ENCODE measurements at places on chromosomes 3 and 15.

DNA sequence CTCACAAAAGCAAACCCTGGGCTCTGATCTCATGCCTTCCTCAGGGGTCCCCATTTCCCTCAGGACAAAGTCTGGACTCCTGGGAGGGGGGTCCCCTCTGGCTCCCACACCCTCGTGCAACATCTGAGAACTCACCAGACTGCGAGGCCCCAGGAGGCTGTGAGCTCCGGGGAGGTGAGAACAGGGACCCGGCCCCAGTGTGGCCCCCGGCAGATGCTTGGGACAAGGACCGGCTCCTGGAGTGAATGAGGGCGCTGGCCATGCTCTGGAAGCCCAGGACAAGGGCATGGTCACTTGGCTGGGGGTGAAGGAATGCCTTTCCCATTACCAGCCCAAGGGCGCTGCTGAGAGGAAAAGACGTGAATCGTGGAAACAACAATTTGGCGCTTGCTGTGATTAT, 48.0 kb downstream of the LINGO1 start:
- no peak for DNase-seq

DNA sequence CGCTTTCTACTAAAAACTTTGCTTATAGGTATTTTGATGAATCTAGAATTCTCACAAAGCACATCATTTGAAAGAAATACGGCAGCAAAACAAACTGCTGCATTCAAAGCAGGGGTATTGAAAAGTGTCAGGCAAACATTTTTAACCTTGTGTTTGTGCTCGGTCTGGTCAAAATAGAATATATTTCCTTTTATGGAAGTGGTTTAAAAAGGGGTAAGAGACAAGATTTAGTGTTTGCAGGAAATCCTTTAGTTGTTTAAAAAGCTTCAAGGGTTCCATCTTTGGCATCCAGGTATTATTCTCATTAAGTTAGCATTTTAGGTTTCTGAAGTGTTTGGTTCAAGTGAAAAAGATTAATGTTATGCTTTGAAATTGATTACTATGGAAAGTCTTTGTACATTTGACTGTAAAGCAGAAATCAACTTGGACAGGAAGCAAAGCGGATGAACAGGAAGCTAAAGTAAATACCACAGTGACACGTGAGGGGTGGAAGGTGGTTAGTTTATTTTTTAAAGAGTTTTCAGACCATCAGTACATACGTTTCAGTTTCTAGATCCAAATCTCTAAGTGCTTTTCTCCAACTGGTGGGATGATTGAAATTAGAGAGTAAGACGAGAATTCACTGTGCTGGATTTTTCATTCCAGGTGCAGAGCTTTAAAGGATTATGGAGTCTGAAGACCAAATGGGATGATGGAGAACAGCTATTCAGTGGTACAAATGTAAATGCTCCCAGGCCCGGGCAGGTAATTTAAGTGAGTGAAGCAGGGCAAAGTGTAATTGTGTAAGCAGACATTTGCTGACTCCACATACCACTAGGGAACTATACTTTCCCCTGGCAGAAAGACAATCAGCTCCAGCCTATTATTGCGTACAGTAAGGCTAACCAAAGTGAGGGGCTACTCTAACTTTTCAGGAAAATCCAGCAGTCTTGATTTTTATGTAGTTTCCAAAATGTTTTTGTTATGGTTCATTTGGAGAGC, 341.8 kb upstream of the TBL1XR1 start:
- DNase-seq = no peak

GRCh38 chr3:3627114-3627513, 172.1 kb upstream of the LRRN1 start:
- DNase-seq = no peak

DNA sequence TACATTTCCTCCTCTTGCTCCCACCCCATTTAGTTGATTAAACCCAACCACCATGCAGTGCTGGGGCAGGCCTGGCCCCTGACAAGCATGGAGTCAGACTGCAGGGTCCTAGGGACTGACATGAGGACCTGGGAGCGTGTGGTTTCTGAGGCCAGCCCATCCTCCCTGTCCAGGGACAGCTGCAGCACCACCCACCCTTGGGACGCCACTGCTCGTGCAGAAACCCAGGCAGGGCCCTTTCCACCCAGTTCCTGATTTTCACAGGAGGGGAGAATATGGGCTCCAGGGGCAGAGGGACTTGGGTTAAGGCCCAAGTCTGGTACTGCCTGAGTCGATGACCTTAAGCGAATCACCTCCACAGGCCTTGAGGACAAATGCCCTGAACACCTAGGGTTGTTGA, 23.7 kb downstream of the PLXND1 start:
- no peak for DNase-seq

- DNase-seq = no peak
Measured at GRCh38 chr3:146115619-146116018, 45.4 kb downstream of the PLOD2 start.

DNA sequence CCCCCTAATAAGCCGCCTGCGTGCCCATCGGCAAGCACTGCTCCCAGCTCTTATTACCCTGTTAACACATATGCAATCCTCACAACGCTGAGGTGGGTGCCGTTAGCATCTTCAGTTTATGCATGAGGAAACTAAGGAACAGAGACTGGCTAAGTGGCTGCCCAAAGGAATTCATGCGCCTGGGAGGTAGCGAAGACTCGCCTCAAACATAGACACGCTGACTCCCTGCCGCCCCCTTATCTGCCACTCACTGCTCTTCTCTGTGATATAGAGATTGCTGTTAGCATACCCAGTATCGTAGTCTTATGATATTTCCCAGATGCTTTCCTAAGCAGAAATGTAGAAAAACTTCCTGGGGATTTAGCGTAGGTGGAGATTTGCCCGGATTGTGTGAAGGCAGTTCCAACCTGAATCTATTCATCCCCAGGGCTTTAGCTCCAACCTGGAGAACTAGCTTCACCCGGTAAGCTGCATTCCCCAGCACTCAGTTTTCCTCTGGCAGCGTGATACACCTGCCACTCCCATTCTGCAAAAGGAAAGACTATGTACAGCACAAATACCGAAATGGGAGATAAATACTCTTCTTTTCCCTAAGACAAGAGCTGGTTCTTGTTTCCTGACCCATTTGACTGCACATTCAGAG, 23.7 kb upstream of the CD47 start:
- no peak for DNase-seq

GRCh38 chr15:66713843-66714508, 11.9 kb downstream of the SMAD6 start:
- DNase-seq = no peak

DNA sequence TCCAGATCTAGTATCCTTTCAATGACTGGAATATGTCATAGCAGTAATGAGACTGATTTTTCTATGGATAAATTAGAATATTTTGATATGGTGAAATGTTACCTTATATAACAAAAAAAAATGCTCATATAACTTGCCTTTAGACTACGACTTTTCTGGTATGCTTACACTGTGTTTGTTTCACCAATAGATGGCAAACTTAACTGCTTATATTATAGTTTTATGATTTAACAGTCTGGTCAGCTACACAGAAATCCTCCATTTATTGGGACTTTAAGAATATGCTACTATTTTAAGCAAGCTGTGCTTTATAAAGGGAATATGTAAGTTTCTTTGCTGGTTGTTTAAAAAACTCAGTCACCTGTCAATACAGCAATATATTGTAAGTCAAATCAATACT, 205.6 kb downstream of the VGLL3 start:
- no peak for DNase-seq

- no peak for DNase-seq
Measured at GRCh38 chr15:40032125-40032839, 6.7 kb downstream of the SRP14 start.

DNA sequence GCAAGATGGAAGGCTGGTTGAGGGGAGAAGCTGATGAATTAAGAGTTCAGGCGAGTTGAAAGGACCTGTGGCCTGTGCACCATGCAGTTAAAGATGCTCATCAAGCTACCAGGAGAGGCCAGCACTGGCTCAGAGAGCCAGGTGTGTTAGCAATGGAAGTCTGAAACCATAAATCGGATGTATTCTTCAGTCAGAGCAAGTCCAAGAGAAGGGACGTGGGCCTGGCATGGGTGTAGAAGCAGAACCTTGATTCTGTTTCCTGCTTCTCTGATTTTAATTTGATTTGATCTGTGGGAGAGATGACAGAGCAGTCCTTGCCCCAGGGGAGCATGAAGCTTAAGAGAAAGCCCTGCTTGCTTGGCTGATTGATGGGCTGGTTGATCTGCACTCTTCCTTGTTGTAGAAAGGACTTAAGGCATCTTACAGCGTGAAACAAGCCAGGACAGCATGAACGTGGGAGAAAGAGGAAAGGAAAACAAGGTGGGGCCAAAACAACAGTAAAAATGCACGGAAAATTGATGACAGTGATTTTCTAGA, 10.9 kb downstream of the TM6SF1 start:
- no peak for DNase-seq

DNA sequence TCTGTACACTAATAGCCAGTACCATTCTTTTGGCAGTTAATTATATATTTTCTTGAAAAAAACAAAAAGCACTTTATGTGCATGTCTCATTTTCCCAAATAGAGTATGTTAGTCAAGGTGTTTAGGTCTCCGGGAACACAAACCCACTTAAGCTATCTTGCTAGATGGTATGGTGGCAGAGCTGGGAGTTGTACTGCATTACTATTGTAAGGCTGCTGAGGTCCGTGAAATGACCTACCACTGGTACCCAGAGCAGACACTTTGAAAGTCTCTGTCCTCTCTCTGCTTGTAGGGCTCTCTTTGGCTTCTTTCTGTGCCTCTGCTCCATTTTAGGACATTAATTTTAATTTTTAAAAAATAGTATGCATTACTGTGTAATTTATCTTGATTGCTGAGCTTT, 8.8 kb downstream of the TMOD3 start:
- no peak for DNase-seq

GRCh38 chr3:48034000-48034516, 17.8 kb upstream of the MAP4 start:
- no peak for DNase-seq

GRCh38 chr3:29552051-29552450, 271.2 kb downstream of the RBMS3 start:
- DNase-seq = no peak

All from DMS 273 treated with DMSO at 0.1 percent for 48 hours (cell line).